ENCODE measurements at places on chromosomes 16 and 17.

- DNase-seq, result no peak
Observed at GRCh38 chr16:75087375-75087979, 29.1 kb downstream of the LDHD start.

DNA sequence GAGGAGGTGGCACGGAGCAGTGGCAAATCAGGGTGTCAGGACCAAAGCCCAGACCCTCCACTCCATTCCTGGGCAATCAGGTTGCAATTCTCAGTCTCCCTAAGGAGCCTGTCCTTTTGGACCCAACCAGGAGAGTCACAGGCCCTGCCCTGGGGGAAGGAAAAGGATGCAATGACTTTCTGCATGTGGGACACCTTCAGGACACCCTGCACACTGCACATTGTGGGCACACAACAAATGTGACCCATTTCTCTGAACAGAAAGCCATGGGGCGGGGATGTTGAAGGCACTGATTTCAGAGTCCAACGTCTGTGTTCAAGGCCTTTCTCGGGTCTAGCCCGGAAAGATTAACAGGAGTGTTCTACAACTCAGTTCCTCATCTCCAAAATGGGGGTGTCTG is 286.2 kb upstream of the FOXF1 start:
- no peak for DNase-seq

- DNase-seq, result no peak
Observed at GRCh38 chr16:56631832-56632155, 665 bp upstream of the MT1M start.

DNA sequence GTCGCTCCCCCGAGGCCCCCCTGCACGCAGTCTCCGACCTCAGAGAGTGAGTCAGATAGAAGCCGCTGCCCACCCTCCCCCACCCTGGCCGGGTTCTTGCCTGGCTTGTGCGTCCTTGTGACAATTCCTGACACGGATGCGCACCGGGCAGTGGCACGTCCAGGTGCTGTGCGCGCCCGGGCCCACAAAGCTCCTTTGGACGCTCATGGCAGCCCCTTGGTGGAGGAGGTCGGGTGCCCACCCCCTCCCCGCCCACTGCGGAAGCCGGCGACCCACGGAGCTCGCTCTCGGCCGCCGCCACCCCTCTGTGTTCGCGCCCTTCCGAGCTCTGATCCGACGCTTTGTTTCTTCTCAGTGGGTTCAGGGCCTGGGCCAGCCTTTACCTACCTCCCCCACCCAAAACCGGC is 662 bp upstream of the TUBB3 start:
- no peak for DNase-seq

DNA sequence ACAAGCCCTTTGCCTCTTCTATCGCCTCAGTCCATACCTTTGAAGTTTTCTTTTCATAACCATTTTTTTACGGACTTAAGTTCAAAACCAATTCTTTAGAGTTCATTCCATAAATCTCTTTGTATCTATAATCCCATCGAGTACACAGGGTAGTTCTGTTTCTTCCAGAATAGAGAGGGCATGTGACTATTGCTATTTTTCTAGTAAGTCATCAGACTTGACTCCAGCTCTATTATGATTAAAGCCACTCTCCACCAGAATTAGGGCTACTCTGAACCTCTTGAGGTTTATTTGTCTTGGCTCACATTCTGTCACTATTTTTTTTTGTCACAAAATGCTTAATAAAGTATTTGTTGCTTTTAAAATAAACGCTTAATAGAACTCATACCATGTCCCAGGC is 191.9 kb upstream of the AXIN2 start:
- DNase-seq, result no peak

GRCh38 chr17:61753696-61754095 is 109.6 kb downstream of the BRIP1 start:
- DNase-seq, result no peak

DNA sequence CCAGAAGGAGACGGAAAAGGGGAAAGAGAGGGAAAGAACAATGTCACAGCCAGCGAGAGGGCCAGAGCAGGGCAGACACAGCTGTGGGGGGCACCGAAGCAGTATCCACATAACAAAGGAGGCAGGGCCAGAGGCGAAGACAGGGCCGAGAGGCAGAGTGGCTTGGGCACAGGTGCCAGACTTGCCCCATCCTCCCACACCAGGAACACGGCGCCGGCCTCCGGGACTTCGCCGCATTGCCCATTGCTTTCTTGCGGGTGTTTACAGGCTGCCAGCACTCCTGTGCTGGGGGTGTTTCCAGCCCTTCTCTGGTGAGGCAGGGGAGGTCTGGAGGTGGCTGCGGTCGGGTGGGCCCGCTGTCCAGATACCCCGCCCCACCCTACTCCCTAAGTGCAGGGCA is 78.0 kb downstream of the ENGASE start:
- DNase-seq, result no peak

GRCh38 chr16:19092653-19093410 is 20.9 kb upstream of the ITPRIPL2 start:
- DNase-seq, result no peak

GRCh38 chr17:27743281-27743885 is 56.9 kb downstream of the NOS2 start:
- no peak for DNase-seq

DNA sequence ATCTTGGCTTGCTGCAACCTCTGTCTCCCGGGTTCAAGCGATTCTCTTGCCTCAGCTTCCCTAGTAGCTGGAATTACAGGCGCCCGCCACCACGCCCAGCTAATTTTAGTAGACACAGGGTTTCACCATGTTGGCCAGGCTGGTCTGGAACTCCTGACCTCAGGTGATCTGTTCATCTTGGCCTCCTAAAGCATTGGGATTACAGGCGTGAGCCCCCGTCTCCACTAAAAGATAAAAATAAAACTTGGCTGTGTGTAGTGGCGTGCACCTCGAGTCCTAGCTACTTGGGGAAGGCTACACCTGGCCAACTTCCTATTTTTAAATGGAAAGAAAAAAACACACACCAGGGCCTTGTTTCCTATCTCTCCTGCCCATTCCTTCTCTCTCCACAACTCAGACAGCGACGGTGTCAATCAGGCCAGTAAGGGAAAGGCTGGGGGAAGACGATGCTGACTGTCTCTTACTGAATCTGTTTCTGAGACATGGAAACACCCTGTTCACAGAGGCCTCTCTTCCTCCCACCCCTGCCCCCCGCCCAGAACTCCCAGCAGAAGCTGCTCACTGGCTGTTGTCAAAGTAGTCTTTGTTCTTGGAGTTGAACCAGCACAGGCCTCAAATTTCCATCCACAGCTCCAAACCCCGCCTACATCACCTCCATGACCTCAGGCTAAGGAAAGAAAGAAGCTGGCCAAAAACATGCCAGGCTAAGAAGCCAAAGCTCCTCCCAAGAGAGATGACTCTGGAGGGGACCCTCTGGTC is 96.6 kb downstream of the NXN start:
- DNase-seq, result no peak

DNA sequence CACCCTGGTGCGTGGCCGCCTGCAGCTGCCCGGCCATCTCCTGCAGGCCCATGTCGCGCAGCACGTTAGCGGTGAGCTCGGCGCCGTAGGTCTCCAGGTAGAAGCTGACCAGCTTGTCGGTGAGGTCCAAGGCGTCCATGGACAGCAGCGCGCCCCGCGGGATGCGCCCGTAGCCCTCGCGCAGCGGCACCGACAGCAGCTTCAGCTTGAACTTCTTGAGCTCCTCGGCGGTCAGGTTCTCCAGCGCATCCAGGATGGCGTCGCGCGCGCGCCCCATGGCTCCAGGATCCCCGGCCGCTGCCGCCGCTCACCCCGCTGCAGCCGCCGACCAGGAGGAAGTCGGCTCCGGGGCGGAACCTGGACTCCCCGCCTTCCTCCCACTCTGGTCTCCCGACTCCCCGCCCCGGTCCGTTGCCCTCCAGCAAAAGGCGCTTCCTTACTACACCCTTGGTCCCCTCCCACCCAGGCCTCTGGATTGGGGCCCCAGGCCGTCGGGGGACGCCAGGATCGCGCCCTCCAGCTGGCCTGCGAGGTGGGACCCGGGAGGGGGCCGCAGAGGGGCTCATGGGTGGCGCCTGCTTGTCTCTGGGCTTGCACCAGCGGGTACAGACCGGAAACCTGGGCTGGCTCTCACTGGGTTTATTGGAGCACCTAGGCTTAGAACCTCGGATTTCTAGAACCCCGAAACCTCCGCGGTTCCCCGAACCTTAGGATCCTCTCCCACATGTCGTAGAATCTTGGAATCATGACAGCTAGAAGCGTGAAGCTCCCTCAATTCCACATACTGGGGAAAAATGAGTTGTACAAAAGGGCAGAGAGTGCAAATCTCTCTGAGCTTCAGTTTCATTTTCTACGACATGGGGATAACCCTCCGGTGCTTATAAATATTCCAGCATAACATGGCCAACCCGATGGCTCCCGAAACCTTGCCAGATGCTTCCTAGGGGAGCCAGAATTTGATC is at the start of gene PYCARD:
Gene PYCARD (minus strand): TSS at position 347 of the 962 bp plus-strand sequence. CDS start 70 bp downstream, at position 277.
- no peak for DNase-seq

- DNase-seq, result no peak
Observed at GRCh38 chr17:65895969-65896368, 296.0 kb downstream of the CEP112 start.

DNA sequence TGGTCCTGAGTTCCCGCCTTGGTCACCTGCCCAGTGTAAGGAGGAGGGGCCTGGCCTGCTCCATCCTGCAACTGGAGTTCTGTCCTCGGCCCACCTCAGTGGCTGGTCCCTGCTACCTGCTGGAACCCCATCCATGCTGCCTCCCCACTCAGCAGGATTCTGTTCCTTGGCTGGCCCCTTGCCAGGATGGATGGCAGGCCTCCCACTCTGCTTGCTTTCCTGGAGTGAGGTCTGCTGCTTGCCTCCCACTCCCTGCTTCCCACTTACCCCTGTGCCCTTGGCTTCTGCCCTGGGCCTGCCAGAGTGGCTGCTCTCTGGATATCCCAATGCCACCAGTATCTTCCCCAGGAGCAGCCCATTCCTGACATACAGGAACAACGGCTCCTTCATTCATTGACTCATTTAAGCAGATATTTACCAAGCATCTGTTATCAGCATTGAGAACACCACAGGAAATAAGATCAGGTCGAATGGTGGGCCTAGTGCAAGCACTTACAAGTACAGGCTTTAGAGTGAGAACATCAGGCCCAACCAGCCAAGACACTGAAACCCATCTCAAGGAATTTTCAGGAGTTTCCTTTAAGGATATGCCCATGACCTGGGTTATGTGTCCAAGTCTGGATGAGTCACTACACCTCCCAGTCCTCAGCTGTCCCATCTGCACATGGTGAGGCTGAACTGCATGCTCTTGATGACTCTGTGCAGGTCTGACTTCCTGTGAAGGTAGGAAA is 17.0 kb upstream of the RPRML start:
- no peak for DNase-seq

DNA sequence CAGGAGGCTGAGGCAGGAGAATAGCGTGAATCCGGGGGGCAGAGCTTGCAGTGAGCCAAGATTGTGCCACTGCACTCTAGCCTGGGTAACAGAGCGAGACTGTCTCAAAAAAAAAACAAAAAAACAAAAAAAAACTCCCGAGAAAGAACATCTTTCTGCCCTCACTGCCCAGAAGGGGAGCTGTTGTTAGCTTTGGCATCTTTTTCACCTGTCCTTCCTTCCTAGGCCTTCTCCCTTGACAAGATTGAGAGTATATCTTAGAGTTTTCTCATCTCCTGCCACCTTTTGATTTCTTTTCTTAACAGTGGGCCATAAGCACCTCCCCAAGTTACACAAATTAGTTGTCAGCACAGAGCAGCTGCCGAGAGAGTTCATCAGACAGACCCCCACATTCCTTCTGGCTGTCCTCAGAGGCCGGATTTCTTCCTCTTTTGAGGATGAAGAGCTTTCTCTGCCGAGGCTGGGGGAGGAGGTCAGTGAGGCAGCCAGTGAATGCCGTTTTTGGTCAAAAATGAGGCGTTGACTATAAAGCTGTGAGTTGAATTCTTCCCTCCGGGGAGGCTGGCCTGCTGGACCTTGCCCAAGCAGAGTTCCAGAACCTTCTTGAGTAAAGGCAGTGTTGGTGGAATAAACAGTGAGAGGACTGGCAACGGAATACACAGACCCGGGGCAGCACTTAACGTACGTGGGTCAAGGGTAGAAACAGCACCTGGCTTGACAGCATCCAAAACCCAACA is 127.0 kb downstream of the ABCC6 start:
- DNase-seq, result no peak

DNA sequence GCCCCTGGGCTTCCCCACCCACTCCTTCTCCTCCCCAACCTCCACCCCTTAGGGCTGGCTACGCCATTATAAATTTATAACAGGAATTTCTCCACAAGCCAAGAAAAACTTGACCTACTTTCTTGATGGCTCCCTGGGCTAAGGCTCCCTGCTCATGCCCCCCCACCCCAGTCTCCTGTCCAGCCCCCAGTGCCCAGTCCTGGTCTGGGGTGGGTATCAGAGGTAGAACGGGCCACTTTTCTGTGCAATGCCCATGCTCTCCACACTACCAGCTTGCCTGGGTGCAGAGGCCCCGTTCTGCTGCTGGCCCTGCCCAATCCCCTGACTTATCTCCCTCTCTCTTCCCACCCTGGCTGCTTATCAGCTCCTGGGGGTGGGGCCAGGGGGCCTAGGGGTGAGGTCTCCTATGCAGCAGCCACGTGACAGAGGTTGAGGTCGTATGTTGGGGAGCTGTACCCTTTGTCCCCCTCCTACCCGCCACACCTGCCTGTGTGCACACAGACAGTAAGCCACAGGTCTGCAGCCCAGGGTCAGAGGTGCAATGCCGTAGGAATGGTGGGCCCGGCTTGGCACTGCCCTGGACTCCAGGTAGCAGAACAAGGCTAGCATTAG is 10.1 kb downstream of the THRA start:
- no peak for DNase-seq

DNA sequence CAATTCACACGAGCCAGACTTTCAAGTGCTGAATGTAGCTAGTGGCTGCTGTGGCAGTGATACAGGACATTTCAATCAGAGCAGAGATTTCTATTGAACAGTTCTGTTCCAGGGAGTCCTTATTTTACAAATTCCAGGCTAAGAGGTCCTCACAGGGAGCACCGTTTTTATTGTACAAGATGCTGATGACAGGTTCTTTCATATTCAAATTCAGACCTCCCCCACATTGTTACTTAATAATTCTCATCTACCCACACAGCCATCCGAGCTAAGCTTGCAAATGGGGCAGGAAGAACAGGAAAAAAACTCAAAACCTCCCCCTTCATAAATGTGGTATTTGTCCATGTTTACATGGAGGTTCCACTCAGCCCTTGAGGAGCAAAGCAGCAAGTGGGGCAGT is 9.8 kb downstream of the GABARAPL2 start:
- DNase-seq, result no peak

- DNase-seq, result no peak
Observed at GRCh38 chr17:31721291-31722025, 137.6 kb downstream of the COPRS start.

DNA sequence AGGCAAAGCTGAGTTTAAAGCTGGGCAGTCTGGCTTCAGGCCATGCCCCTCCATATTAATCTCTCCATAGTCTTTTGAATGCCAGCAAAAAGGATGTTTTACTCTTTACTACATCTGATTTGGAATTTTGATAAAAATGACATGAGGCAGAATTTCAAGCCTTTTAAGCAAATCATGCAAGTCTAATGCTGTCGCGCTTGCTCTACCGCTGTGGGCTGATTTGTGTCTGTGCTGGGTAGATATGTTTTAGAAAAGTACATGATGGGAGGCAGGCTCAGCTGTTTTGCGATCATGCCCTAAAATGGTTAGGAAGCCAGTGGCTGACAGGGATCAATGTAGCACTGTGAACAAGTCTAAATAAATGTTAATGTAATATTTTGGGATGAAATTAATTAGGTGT is 311.9 kb downstream of the CA10 start:
- no peak for DNase-seq

Measured in NCI-H1048 (cell line).